Left renal cortex interstitium (tissue), 4 donors: ENCODE measurements at places on chromosomes 1 and 21. TPM values are rescaled to one million over a fixed set of nuclear protein-coding genes. Genes with fewer than 3 reads are reported as not detected.
A peak's percentile ranks its signal among the peaks of the same experiment; 100 is the strongest.

- no peak for DNase-seq
Measured at GRCh38 chr1:44485934-44486460, 80.9 kb downstream of the RNF220 start.

DNA sequence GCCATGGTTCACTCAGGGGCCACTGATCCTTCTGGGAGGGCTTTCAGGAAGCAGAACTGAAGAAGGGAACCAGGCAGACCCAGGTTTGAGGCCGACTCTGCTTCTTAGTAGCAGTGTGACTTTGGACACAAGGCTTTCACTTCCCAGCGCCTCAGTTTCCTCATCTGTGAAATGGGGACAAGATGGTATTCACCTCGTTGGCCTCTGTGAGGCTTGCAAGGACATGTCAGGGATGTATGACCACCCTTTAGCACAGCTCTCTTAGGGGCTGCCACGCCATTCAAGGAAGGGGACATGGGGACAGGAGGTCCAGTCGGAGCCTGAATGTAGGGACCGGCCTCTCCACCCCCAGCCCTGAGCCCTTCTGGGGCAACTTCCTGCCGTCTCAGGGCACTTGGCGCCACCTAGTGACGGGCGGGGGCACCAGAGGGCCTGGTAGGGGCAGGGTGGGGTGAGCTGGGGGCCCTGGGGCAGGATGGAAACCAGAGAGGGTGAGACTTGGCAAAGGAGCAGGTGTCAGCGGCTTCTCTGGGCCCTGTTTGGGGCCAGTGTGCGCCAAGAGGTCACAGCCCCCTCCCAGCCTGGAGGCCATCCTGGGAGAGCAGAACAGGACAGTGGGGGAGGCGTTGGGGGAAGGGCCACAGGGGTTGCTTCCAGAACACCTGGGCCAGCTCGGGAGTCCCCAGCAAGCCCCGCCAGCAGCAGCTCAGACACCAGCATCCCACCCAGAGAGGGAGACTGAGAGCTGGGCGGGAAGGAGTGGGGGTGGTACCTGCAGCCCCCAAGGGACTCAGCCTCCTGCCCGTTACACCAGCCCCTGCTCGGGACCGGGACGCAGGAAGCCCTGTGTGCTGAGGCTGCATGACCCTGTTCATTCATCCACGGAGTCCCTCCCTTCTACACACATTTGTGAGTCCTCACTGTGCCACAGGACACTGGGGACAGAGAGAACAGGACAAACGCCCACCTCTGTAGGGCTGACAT is 102.5 kb upstream of the TARDBP start:
- DNase-seq, result no peak

The MX1 gene
- 9.1 TPM for polyA plus RNA-seq

The UBASH3A gene
- not detected for polyA plus RNA-seq

GRCh38 chr1:58045094-58045705 is 501.3 kb downstream of the OMA1 start:
- no peak for DNase-seq

GRCh38 chr1:76615253-76616035 is 251.8 kb upstream of the ST6GALNAC5 start:
- no peak for DNase-seq

DNA sequence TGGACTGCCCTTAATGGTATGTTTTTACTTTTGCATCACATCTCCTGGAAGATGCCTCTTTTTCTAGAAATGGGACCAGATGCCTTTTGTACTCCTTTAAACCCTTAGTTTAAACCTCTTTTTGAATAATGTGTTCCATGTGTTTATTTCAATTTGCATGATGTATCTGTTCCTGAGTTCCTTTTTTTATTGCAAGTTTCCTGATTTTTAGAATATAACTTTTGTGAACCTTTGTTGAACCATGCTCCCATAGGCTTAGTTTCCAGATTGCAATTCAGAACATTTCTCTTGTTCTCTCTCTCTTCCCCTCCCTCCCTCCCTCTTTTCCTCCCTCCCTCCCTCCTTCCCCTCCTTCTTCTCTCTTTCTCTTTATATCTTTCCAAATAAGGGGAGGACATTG is 81.9 kb downstream of the RGL1 start:
- DNase-seq, result no peak

DNA sequence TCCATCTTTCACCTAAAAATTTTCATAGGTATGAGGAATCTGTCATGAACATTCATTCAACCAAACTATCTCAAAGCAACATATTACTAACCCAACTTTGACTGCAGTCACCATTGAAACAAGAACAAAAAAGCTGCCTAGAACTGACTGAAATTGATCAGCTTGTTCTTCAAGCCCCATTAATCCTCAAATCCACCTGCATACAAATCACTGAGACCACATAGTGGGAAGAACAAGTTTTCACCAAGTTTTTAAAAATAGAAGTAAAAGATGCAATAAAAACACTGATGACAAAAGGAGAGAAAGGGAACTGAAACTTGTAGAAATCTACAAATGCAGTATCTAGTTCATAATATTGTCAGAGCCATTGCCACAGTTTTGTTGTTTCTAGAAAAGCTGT is 6.1 kb downstream of the SORT1 start:
- DNase-seq, result no peak

The GUCA2B gene
- not detected for polyA plus RNA-seq

DNA sequence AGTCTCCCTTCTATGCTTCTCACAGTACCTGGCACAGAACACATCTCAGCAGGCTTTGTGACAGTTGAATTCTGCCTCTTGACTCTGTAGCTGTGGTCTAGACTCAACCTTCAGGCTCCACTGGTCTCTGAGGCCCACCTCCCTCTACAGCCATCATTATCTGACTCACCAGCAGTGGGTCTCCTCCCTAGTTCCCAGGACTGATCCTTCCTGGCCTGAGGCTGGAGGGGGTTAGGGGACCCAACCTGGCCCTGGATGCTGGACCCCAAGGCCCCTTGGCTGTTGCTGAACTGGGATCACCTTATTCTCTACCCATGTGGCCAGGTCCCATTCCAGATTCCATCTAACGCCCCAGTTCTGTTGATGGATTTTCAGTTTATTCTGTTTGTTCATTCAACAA is 43.1 kb upstream of the FOXO6 start:
- DNase-seq, result no peak

DNA sequence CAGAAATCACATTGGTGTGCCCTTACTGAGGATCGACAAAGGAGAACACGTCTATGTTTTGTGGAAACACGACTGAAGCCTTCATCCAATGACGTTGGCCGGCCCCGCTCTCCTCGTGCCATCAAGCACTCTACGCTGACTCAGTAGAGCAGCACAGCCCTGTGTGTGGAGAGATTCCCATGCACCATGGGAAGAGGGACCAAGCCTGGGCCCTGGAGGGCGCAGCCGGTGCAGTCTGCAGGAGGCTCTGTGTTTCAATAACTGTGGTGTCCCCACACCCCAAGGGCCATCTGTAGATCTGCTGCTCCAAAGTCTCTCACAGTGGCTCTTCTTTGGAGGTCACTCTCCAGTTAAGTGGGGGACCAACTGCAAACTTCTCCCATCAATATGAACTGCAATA is 97.4 kb downstream of the KCNJ15 start:
- no peak for DNase-seq

DNA sequence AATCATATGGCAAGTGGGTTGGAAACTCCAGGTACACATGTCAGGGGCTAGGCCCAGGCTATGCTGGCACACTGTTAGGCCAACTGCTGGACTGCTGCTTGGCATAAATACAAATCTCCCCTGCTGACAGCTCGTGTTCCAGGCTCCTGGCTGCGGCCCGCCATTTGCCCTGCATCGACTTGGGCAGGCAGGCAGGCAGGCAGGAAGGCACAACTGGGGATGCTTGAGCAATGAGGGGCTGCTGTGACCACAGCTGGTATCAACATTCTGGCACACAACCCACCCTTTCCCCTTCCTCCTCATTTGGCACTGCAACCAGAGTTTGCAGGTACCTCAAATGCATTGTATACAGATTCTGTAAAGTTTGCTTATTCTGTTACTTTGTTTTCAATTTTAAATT is 53.2 kb downstream of the SAMSN1 start:
- DNase-seq, result no peak

- no peak for DNase-seq
Measured at GRCh38 chr1:160097151-160097910, 1.1 kb downstream of the IGSF8 start.

The GSTM5 gene
- polyA plus RNA-seq, result 55.5 TPM

The PALMD gene
- polyA plus RNA-seq, result 2.3 TPM

The LCE4A gene
- not detected for polyA plus RNA-seq

The MYOG gene
- 0.16 TPM for polyA plus RNA-seq

GRCh38 chr1:52080014-52080415 is 23.9 kb downstream of the BTF3L4 start:
- no peak for DNase-seq

DNA sequence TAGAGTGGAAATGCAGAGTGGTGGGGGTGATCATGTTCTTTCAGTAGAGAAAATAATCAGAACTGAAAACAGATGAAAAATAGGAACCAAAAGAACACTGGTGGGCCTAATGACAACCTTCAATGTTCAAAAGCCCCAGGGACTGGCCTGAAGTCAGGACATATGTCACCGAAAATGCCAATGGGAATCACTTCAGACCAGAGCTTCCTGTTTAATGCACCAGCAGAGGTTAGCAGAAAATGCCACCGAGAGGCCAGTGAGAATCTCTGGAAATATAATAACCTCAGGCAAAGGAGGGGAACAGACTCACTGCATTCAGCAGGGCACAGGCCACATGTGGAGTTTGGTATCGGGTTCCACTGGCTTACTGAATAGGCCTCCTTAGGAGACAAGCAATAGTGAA is 15.9 kb upstream of the CD58 start:
- DNase-seq, result no peak

GRCh38 chr21:33219300-33219699 is 10.4 kb upstream of the IFNAR2 start:
- DNase-seq, result no peak

DNA sequence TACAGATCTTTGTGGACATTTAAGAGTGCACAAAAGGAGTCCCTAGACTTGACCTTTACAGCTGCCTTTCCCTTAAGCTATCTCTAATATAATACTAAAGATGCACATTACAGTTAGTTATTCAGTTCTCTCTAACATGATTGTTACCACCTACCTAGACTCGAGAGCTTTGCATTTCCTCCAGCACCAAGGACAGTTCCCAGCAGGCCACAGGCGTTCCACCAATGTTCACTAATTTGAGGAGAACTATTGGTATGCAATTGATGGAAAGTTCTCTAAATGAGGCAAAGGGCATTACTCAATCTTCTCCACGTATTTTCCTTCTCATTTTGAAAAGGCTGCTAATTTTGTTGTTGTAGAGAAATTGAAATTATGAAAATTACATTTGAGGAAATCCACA is 5.4 kb upstream of the NTNG1 start:
- DNase-seq, result peak; percentile 51

The CD52 gene
- polyA plus RNA-seq, result 3.8 TPM

DNA sequence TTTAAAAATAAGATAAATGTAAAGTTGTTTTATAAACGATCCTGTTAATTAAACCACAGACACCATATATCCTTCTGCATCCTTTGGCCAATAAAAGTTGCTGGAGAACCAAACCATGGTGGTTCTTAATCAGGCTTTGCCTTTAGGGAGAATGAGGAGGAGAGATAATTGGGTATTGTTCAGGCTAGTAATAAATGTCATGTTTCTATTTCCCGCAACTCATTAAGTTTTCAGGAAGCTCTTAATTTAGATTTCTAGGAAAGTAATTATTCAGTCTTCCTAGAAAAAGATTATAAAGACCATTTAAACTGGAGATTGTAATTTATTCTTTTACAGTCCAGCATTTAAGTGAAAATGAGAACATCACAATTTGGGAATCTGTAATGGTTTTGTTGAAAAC is 34.5 kb downstream of the RAB4A start:
- DNase-seq, result no peak

The PROK1 gene
- polyA plus RNA-seq, result 0.96 TPM

DNA sequence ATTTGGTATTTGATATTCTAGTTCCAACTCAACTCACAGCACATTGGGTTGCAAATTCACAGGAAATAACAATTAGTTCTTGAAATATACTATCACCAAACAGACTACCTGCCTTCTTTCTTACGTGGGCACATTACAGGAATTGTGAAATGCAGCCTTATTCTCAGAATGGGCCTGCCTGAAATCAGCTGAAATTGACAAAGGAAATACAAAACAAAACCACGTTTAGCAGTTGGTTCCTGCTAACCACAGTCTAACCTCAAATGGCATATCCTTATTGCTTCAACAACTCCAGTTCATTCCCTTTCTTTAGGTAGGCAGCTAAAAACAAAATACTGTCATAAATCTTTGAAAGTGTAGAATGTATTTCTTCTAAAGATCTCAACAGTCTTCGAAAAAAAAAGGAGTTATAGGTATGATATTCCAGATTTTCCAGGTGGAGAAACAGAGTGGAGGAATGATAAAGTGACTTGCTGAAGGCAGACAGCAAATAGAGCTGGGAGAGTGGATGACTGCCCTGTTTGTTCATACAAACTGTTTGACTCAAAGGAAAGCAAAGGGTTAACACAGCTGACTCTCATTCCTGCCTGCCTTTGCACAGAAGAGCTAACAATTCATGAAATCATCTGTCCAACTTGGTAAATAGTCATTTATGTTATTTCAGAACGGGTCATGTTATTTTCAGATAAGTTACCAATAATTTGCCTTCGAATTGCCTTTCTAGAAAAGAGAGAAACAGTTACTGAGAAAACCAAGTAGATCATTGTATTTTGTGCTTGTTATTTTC is 1.6 kb upstream of the GREM2 start:
- DNase-seq, result no peak

DNA sequence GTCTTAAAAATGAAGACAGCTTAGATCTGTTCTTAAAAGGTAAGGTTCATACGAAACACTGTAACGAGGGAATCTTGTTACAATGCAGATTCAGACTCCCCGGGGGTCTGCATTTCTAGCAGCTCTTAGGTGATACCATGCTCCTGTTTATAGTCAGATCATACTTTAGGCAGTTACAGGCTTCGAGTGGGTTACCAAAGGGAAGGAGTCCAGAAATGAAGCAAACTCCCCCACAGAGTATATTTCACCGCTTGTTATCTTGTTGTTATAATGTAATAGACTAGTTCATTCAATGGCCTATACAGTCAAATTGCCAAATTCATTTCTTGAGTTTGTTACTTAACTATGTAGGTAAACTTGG is 601.1 kb downstream of the USP25 start:
- DNase-seq, result no peak

DNA sequence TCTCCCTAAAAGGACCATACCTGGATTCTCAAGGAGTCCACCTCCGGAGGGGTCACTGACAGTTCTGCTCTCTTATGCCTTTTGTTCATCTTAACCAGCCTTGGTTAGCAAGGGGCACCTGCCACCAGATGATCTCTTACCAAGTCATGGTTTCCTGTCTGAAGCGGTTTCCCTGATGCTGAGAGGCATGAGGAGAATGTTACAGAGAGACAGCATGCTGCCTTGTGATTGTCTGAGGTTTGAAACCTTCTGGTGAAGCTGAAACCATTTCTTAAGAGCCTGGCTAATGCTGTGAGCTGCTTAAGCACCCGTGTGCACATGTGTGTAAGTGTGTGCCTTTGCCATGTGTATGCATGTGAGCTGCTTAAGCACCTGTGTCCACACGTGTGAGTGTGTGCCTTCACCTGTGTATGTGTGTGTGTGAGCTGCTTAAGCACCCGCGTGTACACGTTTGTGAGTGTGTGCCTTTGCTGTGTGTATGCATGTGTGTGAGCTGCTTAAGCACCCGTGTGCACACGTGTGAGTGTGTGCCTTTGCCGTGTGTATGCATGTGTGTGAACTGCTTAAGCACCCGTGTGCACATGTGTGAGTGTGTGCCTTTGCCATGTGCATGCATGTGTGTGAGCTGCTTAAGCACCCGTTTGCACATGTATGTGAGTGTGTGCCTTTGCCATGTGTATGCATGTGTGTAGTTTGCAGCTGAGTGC is 136.4 kb upstream of the COL6A1 start:
- no peak for DNase-seq
